ENCODE measurements at places on chromosomes 11 and 22. TPM values are rescaled to one million over a fixed set of nuclear protein-coding genes. Genes with fewer than 3 reads are reported as not detected.

DNA sequence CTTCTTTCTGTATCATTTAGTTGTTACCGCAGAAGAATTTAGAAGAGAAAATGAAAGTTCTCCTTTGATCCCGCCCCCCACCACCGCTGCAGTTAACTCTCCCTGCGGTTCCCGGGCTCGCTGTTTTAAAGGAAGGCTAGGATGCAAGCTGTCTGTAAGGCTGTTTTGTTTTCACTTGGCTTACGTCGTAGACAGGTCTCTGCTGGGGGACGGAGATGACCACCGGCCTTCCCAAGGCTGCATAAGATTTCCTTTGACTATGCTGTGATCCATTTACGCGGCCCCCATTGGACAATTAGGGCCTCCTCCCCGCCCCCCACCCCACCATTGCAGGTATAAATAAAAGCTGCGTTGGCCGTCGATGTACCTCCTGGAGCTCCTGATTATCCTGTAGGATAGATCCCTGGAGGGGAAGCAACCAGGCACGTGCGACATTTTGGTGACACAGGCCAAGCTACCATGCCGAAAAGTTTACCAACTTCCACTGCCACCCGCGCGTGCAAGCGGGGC lies 1.4 kb upstream of the CPT1A start:
- no peak for DNase-seq

DNA sequence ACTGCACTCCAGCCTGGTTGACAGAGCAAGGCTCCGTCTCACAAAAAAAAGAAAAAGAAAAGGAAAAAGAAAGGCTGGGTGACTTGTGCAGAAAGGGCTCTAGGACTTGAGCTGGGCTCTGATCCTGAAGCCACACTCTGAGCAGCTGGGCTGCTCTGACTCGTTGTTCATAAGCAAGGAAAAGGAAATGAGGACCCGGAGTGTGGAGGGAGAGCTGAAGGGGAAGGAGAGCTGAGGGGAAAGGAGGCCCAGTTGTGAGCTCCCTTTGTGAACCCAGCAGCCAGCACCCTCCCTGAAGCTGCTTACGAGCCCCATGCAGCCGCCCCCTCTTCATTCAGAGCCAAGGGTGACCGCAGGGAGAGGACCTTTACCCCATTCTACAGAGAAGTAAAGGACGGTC lies 12.3 kb upstream of the SH3BP1 start:
- DNase-seq: no peak

GRCh38 chr11:10920205-10920604 lies 62.4 kb upstream of the ZBED5 start:
- DNase-seq: no peak

SERPING1 gene
- 198 TPM for total RNA-seq

- DNase-seq: no peak
Observed at GRCh38 chr11:110715541-110715940, 3.3 kb upstream of the ARHGAP20 start.

APOL4 gene
- total RNA-seq: 11.4 TPM

OR8B12 gene
- not detected for total RNA-seq

DNA sequence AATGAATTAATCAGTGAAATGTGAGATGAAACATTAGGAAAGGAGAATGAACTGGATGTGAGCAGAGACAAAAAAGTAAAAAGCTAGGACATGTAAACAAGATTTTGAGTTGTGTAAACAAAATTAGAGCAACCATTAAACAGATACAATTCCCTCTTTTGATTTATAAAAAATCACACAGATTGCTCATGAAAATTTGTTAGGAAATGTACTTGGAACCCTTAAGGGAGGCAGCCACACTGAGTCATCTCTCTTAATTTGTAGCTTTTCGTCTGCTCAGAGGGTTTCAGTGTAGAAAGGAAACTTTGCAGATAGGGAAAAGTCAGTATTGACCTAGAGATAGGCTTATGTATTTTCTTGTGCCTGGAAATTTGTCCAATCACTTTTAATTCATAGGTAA lies 49.6 kb upstream of the ME3 start:
- no peak for DNase-seq

DNA sequence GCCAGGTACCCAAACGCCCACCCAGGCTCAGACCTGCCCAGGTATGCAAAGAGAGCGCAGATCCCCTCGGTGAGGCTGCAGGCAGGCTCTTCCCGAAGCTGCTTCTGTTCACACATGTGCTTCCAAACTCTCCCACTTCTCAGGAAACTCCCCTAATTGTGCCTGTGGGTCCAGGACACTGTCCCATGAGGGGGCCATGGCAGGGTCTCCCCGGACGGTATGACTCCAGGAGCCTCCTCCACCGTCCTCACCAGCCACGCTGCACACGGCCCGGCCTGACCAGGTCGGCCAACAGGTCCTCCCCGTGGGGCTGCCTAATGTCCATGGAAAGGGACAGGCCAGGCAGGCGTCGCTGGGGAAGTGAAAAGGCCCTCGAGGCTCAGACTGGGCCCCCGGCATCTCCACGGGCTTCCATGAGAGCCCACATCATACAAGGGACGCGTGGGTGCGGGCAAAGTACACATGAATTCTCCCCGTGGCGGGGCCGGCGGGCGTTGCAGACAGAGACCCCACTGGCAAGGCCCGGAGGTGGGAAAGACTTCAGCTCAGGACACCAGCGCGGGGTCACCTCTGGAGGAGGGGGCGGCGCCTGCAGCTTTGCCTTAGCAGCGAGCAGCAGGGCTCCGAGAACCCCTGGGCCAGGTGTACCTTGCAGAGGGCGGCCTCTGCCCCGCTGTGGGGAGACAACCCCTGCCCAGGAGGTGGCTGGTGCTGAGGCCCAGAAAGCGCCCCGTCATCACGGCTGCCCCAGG lies 526.1 kb downstream of the BRD1 start:
- DNase-seq: no peak

Data from left cardiac atrium (tissue), 4 donors.